IPS DF 6.9 (cell line): ENCODE measurements at places on chromosomes 16 and 17.

DNA sequence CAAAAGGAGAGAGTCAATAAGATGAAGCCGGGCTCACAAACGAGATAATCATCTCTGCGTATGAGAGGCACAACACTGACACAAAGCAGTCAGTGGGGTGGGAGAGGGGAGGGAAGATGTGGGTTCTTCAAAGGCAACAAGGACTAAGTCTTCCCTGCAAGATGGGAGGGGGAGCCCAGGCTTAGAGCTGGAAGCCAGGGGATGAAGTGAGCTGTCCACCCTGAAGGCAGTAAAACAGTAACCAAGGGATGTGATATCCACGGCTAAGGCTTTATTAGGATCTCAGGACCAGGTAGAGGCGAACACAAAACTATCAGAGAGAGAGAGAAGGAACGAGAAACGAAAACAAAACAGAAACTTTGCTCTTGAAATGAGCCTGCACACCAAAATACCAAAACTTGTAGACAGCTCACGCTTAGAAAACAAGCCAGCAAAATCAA is 115.9 kb downstream of the DYNLRB2 start:
- no peak for DNase-seq

GRCh38 chr16:78460428-78460827 is 361.0 kb downstream of the WWOX start:
- DNase-seq, result no peak

DNA sequence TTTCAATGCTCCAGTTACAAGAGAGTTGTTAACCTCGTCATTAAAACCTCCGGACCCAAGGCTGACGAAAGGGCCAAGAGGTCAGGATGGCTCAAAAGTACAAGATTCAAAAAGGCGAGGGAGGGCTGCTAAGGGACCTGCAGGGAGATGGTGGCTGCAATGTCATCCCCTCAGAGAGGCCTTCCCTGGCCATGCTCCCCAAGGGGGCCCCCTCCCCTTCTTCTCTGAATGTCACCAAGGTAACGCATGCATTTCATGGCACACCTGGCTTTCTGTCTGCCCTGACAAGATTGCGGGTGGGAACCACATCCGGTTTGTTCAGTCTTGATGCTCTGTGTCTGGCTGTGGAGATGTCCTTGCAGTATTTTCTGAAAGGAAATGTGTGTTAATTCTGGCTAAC is 89.9 kb downstream of the C16orf78 start:
- no peak for DNase-seq

- no peak for DNase-seq
These were observed 14.9 kb downstream of the GPRC5C start for GRCh38 chr17:74446551-74447500.

- DNase-seq, result no peak
These were observed 330.0 kb upstream of the SOX9 start for GRCh38 chr17:71790791-71791190.
